Left cardiac atrium (tissue), 4 donors: ENCODE measurements at places on chromosomes 7 and 10.

DNA sequence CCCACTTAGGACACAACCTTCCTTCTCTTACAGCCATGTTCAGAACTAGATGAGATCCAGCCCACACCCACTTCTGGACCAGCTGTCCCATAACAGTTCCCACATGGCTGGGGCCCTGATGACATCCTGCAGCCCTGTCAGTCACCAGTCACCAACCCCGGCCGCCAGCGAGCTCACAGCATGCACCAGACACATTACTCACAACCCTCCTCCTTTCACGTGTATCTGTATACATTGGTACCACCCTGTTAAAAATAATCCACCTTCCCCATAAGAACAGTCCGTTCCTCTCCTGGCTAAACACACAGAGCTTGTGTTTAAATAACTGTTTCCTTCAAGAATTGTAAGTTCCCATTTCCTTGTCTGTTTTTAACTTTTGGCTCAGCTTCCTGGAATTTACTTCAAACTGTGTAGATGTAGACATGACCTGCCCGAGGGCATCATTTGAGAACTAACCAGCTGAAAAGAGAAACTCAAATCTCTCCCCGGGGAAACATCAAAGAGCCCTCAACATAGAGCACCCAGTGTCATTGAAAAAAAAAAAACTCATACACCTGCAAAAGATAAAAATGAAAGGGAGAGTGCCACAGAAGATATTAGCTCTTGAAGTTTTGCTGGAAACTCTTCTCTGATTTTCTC, 26.0 kb upstream of the PRLHR start:
- no peak for DNase-seq

DNA sequence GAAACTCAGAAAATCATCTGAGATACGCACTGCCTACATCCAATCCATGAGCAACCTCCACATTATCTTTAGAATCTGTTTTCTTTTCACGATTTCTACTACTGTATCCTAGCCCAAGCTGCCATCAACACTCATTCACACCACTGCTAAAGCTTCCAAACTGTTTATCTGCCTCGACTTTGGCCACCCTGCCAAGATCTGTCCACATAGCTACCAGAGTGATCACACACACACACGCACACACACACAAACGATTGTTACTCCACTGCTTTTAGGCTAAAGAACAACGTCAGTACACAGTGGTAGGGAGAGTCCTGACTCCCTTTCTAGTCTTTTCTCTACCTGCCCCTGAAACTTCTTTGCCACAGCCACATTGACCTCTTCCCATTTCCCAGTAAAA, 142.0 kb downstream of the CCDC71L start:
- peak; percentile 29 for DNase-seq

GRCh38 chr10:22501413-22501812, 156.1 kb downstream of the SPAG6 start:
- DNase-seq, result no peak

- no peak for DNase-seq
Measured at GRCh38 chr7:156780724-156781455, 112.1 kb downstream of the LMBR1 start.

- DNase-seq, result no peak
Measured at GRCh38 chr10:49292565-49293207, 6.3 kb upstream of the C10orf71 start.

DNA sequence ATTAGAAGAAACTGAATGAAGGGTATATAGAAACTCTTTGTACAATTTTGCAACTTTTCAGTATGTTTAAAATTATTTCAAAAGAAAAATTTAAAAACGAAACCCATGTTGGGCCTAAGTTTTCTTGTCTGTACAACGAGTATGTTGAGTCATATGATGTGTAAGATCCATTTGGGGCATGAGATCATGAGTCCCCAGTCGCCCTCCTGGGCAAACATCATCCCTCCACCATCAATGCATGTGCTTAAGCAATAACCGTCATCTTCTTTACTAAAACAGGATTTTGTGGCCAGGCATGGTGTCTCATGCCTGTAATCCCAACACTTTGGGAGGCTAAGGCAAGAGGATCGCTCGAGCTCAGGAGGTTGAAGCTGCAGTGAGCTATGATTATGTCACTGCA, 54.2 kb upstream of the CDCA7L start:
- DNase-seq, result no peak

- no peak for DNase-seq
Measured at GRCh38 chr7:155972651-155973390, 160.6 kb upstream of the SHH start.

GRCh38 chr10:95788830-95789229, 32.9 kb downstream of the ENTPD1 start:
- no peak for DNase-seq

- DNase-seq, result no peak
Measured at GRCh38 chr7:84218681-84219080, 24.1 kb upstream of the SEMA3A start.

DNA sequence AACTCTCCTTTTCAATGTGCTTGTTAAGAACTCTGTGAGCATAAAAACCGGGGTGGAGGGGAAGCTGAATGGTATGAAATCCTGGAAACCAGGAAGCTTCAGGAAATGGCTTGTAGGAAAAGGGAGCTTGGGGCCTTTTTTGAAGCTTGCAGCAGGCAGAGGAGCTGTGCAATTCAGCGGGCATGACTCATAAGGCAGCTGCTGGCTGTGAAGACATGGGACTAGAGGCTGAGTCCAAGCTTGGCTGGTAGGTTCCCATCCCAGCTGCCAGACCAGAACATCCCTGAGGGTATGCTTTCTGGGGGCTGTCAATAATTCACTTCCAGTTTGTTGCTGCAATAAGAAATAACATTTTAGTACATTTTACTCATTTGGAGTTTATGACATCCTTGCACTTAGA, 36.8 kb upstream of the CDC14C start:
- DNase-seq, result peak; percentile 30
